ENCODE measurements at places on chromosomes 13 and 19.

DNA sequence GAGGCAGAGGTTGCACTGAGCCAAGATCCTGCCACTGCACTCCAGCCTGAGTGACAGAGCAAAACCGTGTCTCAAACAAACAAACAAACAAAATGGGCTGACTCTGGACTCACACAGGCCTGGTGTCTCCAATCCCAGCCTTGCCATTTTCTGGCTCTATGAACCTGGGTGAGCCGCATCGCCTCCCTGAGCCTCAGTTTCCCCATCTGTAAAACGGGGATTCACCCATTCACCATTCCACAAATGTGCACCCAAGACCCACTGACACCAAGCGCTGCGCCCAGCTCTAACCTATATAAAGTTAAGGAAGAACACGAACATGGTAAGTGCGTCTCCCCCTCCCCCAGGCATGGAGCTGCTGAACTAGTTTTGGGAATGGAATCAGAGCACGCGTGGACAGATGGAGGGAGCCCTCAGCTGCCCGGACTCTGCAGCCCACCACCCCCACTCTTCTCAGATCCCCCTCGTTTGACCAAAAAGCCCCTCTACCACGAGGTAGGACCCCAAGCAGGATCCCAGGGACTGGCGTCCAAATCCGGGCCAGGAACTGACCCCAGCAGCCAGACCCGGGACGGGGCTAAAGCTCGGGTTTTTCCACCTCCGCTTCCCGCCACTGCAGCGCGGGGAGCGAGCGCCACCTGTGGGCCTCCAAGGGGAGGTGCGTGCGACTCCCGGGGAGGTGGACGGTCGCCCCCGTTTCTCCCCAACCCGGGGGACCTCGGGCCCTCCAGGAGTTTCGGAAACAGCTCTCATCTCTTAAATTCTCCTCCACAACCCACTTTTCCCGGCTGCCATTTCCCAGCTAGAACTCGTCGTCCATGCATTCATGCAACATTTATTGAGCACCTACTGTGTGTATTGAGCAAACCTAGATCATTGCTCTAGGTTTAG is 33.0 kb upstream of the ADGRE5 start:
- peak; percentile 79 for DNase-seq

- DNase-seq = no peak
Measured at GRCh38 chr13:55013051-55013450, 1984.4 kb downstream of the OLFM4 start.

- DNase-seq = no peak
Measured at GRCh38 chr19:58367698-58368454, 5.3 kb upstream of the ZNF497 start.

DNA sequence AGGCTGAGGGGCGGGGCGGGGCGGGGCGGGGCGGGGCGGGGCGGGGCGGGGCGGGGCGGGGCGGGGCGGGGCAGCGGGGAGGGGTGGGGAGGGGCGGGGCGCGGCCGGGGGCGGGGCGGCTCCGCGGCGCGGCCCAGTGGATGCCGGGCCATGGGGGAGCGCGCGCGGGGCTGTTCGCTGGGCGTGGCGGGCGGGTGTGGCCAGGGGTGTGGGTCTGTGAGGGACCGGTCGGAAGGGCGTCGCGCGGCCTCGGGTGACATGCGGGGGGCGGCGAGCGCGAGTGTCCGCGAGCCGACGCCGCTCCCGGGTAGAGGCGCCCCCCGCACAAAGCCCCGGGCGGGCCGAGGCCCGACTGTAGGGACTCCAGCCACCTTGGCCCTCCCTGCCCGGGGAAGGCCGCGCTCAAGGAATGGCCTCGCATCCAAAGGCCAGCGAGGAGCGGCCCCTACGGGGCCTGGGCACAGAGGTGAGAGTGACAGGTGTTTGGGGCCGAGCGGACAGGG is at the start of gene ZFP28:
TSS of gene ZFP28 (plus strand) at position 188 of the 503 bp plus-strand sequence. CDS start at position 259, 71 bp downstream.
- no peak for DNase-seq

- DNase-seq = peak; percentile 98
Measured at GRCh38 chr13:33204130-33204927, 81.2 kb downstream of the STARD13 start.

GRCh38 chr13:31372454-31372853 is 172.7 kb downstream of the B3GLCT start:
- DNase-seq = no peak

Measured in muscle of back (tissue), 13 donors.